ENCODE measurements at places on chromosomes 2 and 18. TPM values are rescaled to one million over a fixed set of nuclear protein-coding genes. Genes with fewer than 3 reads are reported as not detected.

The ZNF516 gene
- total RNA-seq, result 40.6 TPM

GRCh38 chr2:72824224-72824842 is 1.5 kb downstream of the EXOC6B start:
- no peak for DNase-seq

GRCh38 chr2:215811409-215812345 is 201.7 kb downstream of the MREG start:
- DNase-seq, result no peak

The MPP4 gene
- not detected for total RNA-seq

GRCh38 chr2:209321076-209321475 is 102.8 kb upstream of the MAP2 start:
- no peak for DNase-seq
